Camera-type eye (tissue), 1 donor: ENCODE measurements at places on chromosomes 6 and 20. TPM values are rescaled to one million over a fixed set of nuclear protein-coding genes. Genes with fewer than 3 reads are reported as not detected.

DCBLD1 gene
- 7.4 TPM for total RNA-seq

PARD6B gene
- total RNA-seq = 31.1 TPM

APCDD1L gene
- 5.1 TPM for total RNA-seq

SLC23A2 gene
- 71.2 TPM for total RNA-seq

OGFRL1 gene
- 55.0 TPM for total RNA-seq

PRICKLE4 gene
- total RNA-seq = 4.1 TPM
